ENCODE measurements at places on chromosomes 6 and 20.

DNA sequence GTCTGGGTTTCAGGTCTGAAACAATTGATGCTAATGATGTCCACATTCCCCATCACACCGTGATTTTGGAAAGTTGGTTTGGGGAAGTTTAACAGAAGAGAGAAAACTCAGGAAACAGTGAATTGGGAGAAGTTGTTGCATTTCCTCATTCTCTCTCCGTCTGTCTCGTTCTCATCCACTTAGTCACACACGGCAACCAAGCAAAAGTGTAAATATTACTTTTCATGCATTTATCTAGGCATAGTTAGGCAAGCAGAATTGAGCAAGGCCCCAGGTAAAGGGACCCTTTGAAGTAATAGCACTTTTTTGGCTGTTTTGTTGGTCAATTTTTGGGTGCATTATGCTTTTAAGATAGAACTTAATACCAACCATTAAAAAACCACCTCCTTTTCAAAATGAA is 137.0 kb upstream of the SULF2 start:
- no peak for DNase-seq

GRCh38 chr6:132819405-132820161 is 5.2 kb downstream of the RPS12 start:
- DNase-seq: no peak

DNA sequence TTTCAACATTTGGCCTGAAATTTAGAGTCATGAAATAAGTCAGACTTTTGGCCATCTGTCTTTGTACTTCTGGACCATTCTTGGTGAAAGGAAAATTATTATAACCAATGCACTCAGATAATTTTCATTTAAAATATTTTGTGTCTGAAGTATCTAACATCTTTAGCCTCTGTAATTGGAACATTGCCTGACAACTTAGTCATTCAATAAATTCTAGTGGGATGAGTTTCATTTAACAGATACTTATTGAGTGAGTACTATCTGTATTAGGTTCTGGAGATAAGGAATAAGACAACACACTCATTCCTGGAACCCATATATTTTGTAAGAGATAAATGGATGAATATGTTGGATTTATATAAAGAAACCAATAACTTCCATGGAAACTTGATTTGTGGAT is 536.0 kb downstream of the BCKDHB start:
- DNase-seq: no peak

- no peak for DNase-seq
Measured at GRCh38 chr20:2509468-2509781, 710 bp upstream of the ZNF343 start.

GRCh38 chr6:92521553-92521952 is 897.8 kb downstream of the EPHA7 start:
- no peak for DNase-seq

DNA sequence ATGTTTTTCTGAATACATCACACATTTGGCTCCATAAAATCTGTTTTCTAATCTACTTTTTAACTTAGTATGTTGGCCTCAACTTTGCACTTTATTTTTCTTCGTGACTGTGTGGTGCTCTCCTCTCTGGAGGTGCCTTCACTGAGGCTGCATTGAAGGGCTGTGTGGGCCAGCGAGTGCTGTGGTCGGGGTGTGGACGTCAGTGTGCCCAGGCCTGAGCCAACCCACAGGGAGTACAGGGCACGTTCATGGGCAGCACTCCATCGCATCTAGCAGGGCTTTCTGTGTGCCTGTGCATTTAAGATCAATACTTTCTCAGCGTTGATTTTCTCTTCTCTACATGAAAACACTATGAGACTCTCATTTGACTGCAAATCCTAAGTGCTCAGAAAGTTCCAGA is 37.8 kb downstream of the DACT2 start:
- no peak for DNase-seq

GRCh38 chr6:91487696-91488392 is 901.0 kb upstream of the MAP3K7 start:
- DNase-seq: no peak

DNA sequence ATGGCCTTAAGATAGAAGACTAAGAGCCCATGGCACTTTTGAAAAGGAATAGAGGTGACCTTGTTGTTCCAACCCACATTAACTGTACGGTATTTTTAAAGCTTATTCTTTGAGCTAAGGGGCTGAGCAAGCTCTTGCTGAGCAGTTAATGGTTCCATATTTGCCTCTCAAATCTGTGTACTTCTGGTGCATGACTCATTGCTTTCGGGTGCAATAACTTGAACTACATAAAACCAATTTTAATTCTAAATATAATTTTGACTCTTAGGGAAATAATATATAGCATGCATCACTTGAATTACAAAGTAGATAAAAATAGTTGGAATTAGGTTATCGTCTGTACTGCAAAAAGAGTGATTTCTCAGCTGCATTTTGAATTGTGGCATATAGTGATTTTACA is 348.1 kb upstream of the CITED2 start:
- DNase-seq: no peak

DNA sequence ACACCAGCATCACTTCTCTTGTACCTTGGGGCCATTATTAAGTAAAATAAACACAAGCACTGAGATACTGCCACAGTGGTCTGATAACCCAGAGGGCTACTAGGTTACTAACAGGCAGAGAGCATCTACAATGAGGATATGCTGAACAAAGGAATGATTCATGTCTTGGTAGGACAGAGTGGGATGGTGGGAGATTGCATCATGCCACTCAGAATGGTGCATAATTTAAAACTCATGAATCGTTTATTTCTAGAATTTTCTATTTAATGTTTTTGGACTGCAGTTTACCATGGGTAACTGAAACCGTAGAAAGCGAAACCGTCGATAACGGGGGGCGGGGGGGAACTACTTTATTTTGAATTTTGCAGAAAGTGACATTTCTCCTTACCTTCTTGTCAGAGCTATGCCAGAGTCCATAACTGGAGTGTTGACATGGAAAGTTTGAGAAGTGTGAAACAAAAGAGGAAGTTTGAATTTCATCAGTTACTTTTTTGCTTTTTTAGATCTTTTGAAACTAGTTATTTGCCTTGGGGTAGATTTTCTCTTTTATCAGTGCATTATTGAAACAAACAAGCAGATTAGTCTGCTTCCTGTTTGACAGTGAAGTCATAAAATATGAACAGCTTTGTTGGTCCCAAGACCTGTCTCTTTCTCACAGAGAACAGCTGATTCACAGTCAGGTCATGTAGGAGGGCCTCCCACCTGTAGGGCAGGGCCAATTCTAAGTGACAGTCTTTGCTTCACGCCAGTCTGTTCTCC is 124.9 kb downstream of the KLHL32 start:
- no peak for DNase-seq

DNA sequence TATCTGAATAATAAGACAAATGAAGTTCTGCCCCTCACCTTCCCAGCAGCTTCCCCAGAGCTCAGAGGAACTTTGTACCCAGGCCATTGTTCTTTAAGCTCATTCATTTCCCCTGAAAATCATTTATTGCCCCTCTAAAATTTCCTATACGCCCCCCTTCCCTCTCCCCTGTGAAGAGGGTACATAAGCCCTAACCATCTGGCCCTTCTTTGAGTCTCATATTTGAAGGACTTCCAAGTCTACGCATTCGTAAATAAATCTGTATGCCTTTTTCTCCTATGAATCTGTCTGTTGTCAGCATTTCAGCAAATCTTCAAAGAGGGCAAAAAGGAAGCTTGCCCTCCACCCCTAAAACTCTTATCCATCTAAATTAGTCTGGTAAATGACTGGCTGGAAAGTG is 73.1 kb upstream of the DST start:
- no peak for DNase-seq

DNA sequence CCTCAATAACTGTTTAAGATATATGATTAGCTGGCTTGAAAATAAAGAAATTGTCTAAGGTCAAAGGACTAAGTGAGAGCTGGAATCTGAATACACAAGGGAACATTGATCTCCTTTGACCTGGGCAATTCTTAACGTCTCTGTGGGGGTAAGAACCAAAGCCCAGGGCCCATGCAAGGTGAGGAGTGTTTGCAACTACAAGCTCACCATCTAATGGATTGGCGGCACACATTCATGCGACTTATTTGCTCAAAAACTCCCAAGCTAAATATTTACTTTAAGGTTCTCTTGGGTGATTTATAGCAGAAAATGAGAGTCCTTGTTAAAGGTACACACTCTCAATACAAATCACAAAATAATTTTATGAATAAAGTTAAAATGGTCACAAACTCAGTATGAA is 392.0 kb upstream of the FLRT3 start:
- DNase-seq: no peak

- no peak for DNase-seq
Measured at GRCh38 chr20:38139977-38140753, 24.9 kb downstream of the TGM2 start.

DNA sequence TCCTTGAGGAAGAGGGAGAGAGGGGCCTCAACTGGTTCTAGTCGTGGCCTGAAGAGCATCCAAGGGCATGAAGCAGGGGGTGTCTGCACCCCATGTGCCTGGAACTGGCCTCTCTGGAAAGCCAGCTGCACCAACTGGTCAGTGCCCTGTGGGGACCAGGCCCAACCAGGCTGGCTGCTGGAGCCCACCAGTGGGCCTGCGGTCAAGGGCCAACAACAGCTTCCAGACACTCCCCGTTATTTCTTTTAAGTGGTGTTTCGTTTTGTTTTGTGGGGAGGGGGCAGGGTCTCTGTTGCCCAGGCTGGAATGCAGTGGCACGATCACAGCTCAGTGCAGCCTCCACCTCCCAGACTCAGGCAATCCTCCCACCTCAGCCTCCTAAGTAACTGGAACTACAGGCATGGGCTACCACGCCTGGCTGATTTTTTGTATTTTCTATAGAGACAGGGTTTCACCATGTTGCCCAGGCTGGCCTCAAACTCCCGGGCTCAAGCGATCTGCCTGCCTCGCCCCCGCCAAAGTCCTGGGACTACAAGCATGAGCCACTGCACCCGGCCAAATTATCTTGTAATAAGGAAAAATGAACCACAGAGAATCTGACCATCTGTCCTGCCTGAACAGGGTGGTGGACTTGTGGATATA is 11.9 kb upstream of the C20orf144 start:
- no peak for DNase-seq

- DNase-seq: no peak
Measured at GRCh38 chr6:81818901-81819361, 66.5 kb upstream of the TENT5A start.

GRCh38 chr20:34585019-34585418 is 26.5 kb downstream of the MAP1LC3A start:
- DNase-seq: no peak

GRCh38 chr6:167409694-167410093 is 84.8 kb downstream of the TTLL2 start:
- DNase-seq: no peak

- DNase-seq: no peak
Measured at GRCh38 chr6:74458536-74458935, 747.3 kb downstream of the COL12A1 start.

- no peak for DNase-seq
Measured at GRCh38 chr6:100671740-100672139, 207.0 kb upstream of the SIM1 start.

DNA sequence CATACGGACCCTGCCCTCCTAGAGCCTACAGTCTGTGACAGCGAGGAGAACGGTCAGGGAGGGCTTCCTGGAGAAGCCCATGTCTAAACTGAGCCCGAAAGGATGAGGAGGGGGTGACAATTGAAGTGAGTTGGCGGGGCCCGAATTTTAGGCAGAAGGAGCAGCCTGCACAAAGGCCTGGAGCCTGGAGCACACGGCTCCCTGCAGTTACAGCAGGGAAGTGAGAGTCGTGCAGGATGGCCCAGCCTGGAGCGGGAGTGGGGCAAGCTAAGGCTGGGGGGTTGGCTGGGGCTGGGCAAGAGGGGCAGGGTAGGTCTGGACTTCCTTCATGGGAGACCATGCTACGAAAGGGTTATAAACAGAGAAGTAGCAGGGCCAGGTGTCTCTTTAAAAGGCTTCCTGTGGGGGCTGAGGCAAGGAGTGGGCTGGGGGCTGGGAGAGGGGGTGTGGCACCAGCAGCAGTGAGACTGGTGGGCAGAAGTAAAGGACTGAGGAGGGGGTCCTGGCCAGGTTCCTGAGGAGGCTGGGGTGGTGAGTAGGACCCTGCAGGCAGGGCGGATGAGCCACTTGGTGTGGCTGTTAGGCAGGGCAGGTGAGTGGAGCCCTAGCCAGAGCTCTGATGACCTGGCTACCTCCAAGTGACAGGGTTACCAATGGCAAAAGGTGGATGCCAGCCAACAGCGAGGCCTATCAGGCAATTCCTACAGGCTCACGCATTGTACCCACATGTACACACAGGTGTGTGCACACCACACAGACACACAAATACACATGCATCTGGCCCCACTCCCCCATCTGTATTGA is 119.2 kb downstream of the MRPL14 start:
- no peak for DNase-seq

DNA sequence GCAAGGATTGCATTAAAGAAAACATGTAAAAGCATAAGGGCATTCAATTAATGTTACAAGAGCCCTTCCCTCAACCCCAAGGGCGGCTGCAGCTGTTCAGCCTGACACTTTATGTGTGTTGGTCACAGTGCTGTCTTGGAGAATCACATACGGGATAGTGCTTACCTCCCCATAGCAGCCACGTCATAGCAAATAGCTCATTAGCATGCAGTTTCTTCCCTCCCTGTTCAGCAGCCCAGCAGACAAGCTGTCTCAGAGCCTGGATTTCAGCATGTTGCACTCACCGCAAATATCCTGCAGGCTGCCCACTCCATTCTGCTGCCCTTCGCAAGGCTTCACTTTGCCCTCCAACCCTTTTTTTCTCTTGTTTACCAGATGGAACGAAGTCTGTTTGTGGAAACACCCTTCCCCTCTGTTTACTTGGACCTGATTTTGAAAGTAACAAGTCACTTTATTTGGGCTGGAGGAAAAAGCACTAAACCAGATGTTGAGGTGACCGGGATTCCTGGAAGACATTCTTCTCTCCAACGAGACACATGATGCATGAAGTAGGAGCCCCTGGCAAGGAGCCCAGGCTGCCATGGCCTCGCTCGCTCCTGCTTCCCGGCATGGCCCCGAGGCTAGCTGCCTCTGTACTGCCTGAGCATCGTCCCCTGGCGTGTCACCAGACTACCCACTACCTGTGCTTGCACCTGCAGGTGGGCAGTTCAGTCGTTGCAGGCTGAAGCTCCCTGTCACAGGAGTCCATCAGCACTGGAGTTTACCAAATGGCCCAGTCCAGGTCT is 151.6 kb upstream of the GMDS start:
- no peak for DNase-seq

- no peak for DNase-seq
Measured at GRCh38 chr6:6397842-6398241, 77.4 kb upstream of the F13A1 start.

- no peak for DNase-seq
Measured at GRCh38 chr6:154613137-154613676, 102.7 kb upstream of the CNKSR3 start.

- DNase-seq: no peak
Measured at GRCh38 chr20:4573564-4574355, 147.9 kb upstream of the PRND start.

DNA sequence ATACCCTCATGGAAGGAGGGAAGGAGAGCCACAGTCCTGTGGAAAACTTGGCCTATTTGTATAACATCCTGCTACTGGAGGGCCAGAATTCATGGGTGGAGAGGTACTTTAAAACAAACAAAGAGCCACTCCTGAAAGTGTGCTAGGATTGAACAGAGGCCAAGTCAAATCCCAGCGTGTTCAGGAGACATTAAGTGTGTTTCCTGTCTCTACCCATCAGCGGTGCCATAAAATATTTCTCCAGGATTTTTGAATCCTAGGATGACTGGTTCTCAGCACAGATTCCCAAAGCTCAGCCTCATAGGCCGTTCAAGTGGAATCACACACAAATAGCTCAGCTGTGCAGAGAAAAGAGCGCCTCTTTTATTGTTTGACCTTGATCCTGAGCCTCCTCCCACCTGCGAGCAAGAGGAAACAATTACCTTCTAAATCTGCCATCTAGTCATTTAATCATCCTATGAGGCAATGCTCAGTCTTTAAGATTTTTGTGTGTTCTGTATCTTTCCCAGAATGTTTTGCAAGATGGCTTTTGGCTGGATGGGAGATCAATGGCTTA is 31.8 kb upstream of the RALGAPA2 start:
- no peak for DNase-seq
